Activated CD4-positive, alpha-beta memory T cell treated with anti-CD3 and anti-CD28 coated beads for 36 hours (primary cell): ENCODE measurements at places on chromosomes 3 and 15. TPM values are rescaled to one million over a fixed set of nuclear protein-coding genes. Genes with fewer than 3 reads are reported as not detected.

Gene GP9
- not detected for total RNA-seq

Gene ZWILCH
- 29.6 TPM for total RNA-seq

Gene GMPS
- 143 TPM for total RNA-seq

Gene TTLL13
- 0.55 TPM for total RNA-seq

Gene CAND2
- total RNA-seq = 1.2 TPM

Gene A4GNT
- total RNA-seq = not detected

Gene FOXL2NB
- not detected for total RNA-seq

Gene CPLX3
- total RNA-seq = not detected

Gene CRELD1
- 14.1 TPM for total RNA-seq

Gene MLF1
- 3.8 TPM for total RNA-seq

Gene CD80
- total RNA-seq = 3.7 TPM

Gene ZCWPW2
- total RNA-seq = 0.43 TPM

Gene CACNA2D3
- total RNA-seq = not detected

Gene ECT2
- 48.2 TPM for total RNA-seq

Gene SCN5A
- total RNA-seq = 0.12 TPM

Gene BLM
- total RNA-seq = 68.7 TPM

Gene FEZF2
- not detected for total RNA-seq

Gene SEMA3G
- 0.10 TPM for total RNA-seq

Gene CCDC39
- not detected for total RNA-seq

Gene TMEM40
- total RNA-seq = not detected
